ENCODE measurements at places on chromosomes 16 and 17. TPM values are rescaled to one million over a fixed set of nuclear protein-coding genes. Genes with fewer than 3 reads are reported as not detected.

The KIF18B gene
- total RNA-seq, result 0.08 TPM

The C16orf87 gene
- total RNA-seq, result 22.6 TPM

The PRSS27 gene
- total RNA-seq, result 0.28 TPM

DNA sequence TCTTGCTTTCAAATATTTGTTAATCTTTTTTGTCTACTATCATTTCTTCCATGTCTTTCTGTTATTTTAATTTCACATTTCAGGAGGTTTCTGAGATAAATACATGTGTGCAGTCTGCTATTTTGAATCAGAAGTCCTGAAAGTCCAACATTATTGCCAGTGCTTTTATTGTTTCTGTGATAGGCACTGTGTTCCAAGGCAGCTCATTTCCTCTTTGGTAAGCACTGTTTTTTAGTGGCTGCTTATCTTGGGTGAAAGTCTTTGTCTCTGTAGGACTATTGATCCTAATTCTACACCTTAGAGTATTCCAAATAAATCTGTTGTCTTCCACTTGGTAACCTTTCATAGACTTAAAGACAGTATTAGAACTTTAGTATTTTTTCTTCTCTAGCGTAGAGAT is 76.1 kb downstream of the PPM1E start:
- DNase-seq, result no peak

DNA sequence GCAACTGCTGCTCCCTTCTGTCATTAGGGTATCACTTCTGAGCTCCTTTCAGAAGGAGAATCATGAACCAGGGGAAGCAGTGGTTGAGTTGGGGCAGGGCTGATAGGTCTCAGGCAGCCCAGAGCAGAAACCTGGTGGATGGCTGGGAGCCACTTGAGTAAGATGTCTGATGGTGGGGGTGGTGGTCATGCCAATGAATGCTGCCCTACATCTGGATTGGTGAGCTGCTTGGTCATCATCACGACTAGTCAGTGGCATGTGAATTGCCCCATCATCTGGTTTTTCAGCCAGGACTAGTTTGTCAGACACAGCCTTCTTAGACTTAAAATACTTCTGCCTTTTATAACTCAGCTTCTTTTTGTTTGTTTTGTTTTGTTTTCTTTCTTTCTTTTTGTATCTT is 2.6 kb downstream of the GID4 start:
- no peak for DNase-seq

DNA sequence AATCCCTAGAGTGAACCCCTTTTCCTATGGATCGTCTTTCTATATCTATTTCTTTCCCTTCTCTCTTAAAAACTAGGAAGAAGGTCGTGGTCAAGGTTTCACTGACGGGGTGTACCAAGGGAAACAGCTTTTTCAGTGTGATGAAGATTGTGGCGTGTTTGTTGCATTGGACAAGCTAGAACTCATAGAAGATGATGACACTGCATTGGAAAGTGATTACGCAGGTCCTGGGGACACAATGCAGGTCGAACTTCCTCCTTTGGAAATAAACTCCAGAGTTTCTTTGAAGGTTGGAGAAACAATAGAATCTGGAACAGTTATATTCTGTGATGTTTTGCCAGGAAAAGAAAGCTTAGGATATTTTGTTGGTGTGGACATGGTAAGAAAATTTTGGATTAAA is 9.6 kb downstream of the CYLD start:
- DNase-seq, result no peak

DNA sequence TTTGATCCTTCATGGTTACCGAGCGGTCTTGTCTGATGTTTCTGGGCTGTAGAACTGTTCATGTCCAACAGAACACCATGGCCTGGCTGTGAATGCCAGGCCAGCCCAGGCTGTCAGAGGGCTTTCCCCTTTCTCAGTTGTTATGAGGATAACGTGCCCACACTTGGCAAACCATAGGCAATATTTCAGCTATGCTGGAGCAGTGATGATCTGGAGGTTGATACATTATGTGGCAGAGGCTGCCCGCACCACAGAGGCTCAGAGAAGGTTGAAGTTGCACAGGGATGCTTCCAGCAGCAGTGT is 92.9 kb downstream of the C16orf78 start:
- no peak for DNase-seq
